Fibroblast of upper back skin (primary cell): ENCODE measurements at places on chromosomes 7 and 10.

- DNase-seq: no peak
Observed at GRCh38 chr10:49382826-49383225, 13.1 kb downstream of the DRGX start.

- DNase-seq: no peak
Observed at GRCh38 chr7:127844165-127844564, 187.1 kb downstream of the LRRC4 start.

DNA sequence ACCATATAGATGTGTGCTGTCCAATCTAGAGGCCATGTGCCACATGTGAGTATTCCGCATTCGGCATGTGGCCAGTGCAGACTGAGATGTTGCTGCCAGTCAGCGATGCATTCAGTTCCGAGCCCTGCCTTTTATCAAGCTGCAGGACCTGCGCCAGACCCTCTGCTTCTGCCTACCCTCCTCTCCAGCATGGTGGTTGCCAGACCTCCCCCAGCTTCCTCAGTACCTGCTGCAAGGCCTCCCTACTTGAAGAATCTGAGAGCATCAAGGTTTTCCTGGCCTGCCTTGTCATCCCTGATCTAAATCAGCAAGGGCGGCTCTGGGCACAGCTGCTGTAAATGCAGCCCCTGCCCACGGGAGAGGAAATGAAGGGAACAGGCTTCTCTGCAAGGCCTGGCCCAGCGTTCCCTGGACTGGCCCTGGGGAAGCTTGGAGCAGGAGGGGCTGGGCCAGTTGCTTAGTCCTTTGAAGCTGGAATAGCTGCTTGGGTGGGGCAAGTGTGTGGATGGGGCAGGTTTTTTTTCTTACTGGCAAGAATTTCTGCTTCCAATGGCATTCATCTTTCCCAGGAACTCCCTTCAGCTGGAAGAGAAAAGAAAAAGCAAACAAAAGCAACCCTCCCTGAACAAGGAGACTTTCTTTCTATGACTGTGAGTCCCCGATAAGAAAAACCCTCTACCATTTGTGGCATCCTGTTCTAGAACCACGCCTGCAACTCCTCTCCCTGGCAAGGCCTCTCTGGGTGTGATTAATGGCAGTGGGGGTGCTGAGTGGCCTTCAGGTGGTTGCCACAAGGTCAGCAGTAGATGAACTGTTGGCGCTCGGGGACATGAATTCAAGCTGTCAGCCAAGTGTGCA lies 93.0 kb downstream of the NHLRC2 start:
- peak; percentile 6 for DNase-seq

DNA sequence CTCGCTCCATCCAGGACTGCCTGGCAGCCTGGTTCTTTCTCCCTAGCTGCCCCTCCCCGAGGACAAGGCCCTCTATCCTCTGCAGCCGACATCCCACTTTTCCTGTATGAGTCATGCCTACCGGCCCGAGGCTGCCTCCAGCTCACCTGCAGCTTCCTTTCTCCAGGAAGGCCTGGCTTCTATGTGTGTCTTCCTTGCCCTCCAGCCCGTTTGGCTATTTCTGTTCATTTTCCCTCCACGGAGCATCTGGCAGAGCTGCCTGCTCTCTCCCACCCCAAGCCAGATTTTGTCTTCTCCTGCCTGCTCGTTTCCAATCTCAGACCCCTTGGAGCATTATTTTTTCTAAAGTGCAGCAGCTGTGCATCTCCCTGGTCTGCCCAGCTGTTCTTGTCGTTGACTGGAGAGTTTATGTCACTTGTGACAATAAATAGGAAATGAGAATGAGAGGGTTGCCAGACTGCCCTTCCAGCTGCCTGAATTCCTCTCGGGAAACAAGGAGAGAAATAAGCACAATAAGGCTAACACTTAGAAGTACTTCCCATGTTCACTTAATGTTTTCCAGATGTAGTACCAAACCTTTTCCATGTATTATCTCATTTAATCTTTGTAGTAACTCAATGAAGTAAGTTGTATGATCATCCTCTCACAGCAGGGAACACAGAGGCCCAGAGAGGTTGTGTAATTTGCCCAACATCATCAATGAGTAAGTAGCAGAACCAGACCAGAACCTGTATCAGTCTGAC lies 19.7 kb downstream of the UBTD1 start:
- DNase-seq: peak; percentile 35
